ENCODE measurements at places on chromosomes 1 and 21. TPM values are rescaled to one million over a fixed set of nuclear protein-coding genes. Genes with fewer than 3 reads are reported as not detected.

DNA sequence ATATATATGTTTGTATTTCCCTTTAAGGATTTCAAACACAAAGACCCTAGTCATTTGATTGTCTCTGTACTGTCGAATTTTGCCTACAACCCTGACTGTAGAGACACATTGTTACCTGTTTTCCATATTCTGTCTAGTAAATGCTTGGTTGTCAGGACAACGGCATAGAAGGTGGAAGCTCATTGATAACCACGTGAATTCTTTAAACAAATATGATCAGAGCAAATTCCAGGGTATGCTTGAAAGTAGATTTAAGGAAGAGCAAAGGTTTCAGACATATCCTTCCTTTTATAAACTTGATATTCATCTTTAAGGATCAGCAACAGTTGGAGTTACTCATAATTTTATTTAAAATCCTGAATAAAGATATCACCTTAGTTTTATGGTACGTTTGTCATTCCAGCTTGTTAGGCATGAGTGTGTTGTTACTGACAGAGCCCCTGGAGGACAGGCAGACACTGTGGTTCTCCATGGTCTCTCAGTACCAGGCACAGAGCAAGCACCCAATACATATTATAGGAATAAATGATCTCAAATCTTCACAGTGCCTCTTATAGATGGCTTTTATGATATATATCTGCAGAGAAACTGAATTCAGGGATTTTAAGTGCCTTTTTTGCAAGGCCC lies 203.2 kb downstream of the FGGY start:
- no peak overlapping the region for H3K27ac ChIP-seq
- DNase-seq, result no peak
- H3K4me3 ChIP-seq, result no peak overlapping the region

DNA sequence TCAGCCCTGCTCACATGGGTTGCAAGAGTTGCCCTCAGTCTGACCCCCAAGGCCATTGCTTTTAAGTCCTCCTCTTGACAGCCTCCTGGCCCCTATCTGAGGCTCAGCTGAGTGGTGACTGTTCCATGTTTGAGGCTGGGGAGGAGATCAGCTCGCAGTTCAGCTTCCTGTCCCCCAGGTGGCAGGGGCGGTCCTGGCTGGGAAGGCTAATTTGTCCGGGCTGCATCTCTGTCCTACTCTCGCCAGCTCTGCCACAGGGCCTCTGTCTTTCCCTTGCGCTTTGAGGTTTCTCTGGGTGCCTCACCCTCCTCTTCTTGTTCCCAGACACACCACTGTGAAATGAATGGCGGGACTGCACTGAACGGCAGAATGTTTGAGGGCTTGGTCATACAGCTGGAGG lies 157.3 kb downstream of the KCNJ6 start:
- peaks cover 1% of the 10 kb centered on the region for H3K4me1 ChIP-seq
- H3K27ac ChIP-seq, result no peak overlapping the region
- peak; percentile 34 for DNase-seq
- peaks cover 15% of the 10 kb centered on the region for H3K27me3 ChIP-seq
- H3K4me3 ChIP-seq, result no peak overlapping the region
- H3K36me3 ChIP-seq, result no peaks in the 10 kb centered on the region

GRCh38 chr1:235325139-235325538 lies 2.8 kb downstream of the ARID4B start:
- H3K4me1 ChIP-seq, result peaks cover 14% of the 10 kb centered on the region
- H3K27me3 ChIP-seq, result no peaks in the 10 kb centered on the region
- DNase-seq, result no peak
- H3K27ac ChIP-seq, result no peak overlapping the region
- H3K36me3 ChIP-seq, result no peaks in the 10 kb centered on the region
- H3K4me3 ChIP-seq, result no peak overlapping the region

- H3K36me3 ChIP-seq, result no peaks in the 10 kb centered on the region
- peak overlapping the region; percentile 89 for H3K4me3 ChIP-seq
- DNase-seq, result no peak
- no peaks in the 10 kb centered on the region for H3K27me3 ChIP-seq
- peak overlapping the region; percentile 60 for H3K27ac ChIP-seq
Measured at GRCh38 chr21:32279377-32279680, 480 bp upstream of the MIS18A start.

DNA sequence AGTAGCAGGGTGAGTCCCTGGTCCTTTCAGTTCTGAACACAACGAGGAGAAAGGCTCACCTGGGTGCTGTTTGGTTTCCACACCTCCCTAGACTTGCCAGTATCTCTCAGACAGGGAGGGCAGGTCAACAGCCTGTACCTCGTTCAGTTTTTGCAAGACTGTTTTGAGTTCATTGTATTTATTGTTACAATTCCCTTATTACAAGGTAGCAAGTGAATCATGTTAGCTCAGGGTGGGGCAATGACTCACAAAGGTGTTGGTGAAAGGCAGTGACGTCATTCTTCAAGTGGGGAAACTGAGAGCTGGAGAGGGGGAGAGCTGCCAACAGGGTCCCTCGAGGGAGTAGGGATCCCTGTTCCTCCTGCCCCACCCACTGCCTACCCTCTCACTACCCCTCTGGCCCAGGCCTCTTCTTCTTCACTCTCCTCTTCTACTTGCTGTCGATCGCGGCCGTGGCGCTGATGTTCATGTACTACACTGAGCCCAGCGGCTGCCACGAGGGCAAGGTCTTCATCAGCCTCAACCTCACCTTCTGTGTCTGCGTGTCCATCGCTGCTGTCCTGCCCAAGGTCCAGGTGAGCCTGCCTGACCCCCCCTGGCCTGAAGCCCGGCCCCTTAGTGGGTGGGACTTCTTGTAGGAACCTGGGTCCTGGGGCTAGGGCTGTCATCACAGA lies 13.4 kb downstream of the SERINC2 start:
- H3K4me1 ChIP-seq, result no peaks in the 10 kb centered on the region
- no peak for DNase-seq
- no peak overlapping the region for H3K27ac ChIP-seq

- H3K27me3 ChIP-seq, result no peaks in the 10 kb centered on the region
- H3K4me1 ChIP-seq, result peaks cover 53% of the 10 kb centered on the region
- peak overlapping the region; percentile 34 for H3K4me3 ChIP-seq
- DNase-seq, result no peak
- peak overlapping the region; percentile 64 for H3K27ac ChIP-seq
- no peaks in the 10 kb centered on the region for H3K36me3 ChIP-seq
Measured at GRCh38 chr1:109391626-109392025, 6.1 kb downstream of the SORT1 start.

GRCh38 chr1:20059847-20060246 lies 10.1 kb upstream of the PLA2G5 start:
- no peak overlapping the region for H3K4me3 ChIP-seq
- peaks cover 23% of the 10 kb centered on the region for H3K4me1 ChIP-seq
- no peak overlapping the region for H3K27ac ChIP-seq
- peaks cover 8% of the 10 kb centered on the region for H3K27me3 ChIP-seq

Gene CFAP141
- not detected for total RNA-seq

Gene KLHDC7A
- 0.17 TPM for total RNA-seq
